ENCODE measurements at places on chromosomes 1 and 21. TPM values are rescaled to one million over a fixed set of nuclear protein-coding genes. Genes with fewer than 3 reads are reported as not detected.

Gene RBP7
- polyA plus RNA-seq = 97.5 TPM

GRCh38 chr21:37787456-37787855 is 128.8 kb downstream of the KCNJ6 start:
- DNase-seq = no peak

DNA sequence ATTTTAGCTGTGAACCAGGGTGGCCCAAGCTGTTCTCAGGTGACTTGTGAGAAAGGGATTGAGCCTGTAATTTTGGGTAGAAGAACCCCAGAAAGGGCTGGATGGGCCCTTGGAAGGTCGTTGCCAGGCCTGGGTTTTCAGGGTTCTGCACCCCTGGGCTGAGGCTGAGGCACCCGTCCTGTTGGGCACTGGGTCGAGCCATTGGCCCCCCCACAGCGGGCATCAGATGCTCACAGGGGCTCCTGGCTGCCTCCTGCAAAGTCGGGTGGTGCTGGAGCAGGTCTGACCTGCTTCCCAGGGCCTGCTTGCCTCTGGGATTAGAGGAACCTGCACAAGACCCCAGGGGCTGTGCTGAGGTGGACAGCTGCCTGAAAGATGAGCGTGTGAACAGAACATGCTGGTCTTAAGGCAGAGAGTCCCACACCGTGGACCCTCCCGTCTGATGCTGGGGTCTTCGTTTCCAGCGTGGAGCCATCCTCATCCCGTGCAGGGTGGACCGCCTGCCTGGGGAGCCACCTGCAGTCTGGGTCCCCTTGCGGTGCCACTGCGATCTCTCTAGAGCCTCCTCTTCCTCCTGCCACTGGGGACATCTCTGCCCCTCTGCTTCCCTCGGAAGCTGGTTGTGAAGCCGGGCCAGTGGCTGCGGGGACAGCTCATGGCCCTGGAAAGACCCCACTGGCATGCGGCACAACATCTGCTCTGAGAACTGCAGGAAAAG is 1.7 kb upstream of the TRPM2 start:
- DNase-seq = no peak

Gene C4BPB
- polyA plus RNA-seq = not detected

Gene INTS7
- 3.6 TPM for polyA plus RNA-seq

DNA sequence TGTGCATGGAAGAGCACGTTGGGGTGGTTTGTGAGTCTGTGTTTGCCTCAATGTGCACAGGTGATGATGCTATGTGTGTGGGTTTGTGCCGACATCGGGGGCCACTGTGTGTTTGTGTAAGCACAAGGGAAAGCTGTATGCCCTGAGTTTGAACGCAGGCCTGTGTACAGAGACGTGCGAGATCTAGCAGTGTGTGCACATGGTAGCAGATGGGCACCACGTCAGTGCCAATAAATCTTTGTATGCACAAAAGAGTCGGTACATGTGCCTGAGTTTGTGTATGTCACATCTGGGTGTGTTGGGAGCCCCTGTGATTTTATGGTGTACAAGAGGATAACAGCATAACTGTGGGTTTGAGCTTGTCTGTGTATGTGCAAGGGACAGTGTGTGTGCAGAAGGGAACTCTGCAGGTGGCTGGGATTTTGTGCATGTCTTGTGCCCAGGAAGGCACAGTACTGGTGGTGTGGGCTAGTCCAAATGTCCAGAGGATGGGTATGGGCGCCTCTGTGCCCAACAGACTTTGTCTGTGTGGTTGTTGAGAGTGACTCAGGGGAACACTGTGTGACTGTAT is 32.0 kb upstream of the WASF2 start:
- DNase-seq = no peak

DNA sequence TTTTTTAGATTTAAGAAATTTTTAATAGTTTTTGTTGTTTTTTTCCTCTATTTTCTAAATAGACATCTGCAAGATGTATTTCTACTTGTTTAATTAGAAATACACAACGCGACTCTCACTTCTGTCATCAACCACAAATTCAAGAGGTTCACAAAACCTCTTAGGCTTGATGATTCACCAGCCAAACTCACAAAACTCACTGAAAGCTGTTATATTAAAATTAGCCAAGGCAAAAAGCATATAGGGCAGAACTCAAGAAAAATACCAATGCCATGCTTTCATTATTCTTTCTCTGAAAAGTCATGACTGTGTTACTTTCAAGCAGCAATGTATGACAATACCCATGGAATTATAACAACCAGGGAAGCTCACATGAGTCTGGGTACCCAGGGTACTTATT is 487.0 kb upstream of the RGS18 start:
- no peak for DNase-seq

- no peak for DNase-seq
These were observed 867.4 kb downstream of the KCNT2 start for GRCh38 chr1:195740862-195741261.

Measured in heart left ventricle (tissue), 16 donors.